Smooth muscle cell of the umbilical artery (primary cell): ENCODE measurements at places on chromosomes 7 and 10. TPM values are rescaled to one million over a fixed set of nuclear protein-coding genes. Genes with fewer than 3 reads are reported as not detected.

TACC2 gene
- total RNA-seq: 2.4 and 7.8 TPM in 2 replicates

AQP1 gene
- 19.5 and 27.0 TPM in 2 replicates for total RNA-seq

UNCX gene
- total RNA-seq: not detected in 2 replicates

CFAP70 gene
- total RNA-seq: 0.97 and 1.5 TPM in 2 replicates

GPNMB gene
- total RNA-seq: 37.2 and 104 TPM in 2 replicates

APBB1IP gene
- total RNA-seq: not detected in 2 replicates
